HTR-8/SVneo (cell line): ENCODE measurements at places on chromosomes 6 and 20.

DNA sequence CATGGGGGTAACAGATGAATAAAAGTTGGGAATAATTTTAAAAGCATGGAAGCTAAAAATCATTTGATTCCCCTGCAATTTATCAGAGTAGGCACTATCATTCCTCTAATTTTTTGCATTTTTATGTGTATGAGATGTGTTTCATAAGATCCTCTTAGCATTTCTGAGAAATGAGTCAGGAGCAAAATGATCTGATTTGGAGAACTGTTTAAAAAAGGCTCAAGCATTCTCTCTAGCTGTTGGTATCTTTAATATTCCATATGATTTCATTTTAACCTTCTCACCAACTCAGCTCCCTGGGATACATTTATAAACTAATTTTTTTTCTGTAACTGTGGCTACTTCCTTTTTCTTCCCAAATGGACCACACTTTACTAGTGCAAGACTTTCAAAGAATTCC is 60.9 kb downstream of the MCHR2 start:
- DNase-seq = peak; percentile 38

DNA sequence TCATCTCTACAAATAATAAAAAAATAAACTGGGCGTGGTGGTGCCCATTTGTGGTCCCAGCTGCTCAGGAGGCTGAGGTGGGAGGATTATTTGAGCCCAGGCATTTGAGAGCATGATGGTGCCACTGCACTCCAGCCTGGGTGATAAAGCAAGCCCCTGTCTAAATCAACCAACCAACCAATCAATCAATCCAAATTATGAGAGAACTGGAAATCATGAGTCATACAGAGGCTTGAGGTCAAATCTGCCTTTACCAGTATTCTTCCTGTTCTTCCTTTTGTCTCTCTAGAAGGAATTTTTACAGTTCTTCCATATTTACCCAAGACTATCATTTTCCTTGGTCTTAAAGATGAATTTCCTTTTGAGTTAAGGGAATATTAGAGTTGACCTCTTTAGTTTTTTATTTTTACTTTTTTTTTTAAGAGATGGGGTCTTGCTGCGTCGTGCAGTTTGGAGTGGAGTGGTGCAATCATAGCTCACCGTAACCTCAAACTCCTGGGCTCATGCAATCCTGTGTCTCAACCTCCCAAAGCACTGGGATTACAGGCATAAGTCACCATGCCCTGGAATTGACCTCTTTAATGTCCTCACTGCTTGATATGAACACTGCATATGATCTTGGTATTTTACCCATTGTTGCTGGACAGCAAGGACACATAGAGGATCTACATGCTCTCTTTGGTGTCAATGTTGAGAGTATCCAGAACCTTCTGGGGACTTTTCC is 44.1 kb upstream of the TXNDC5 start:
- no peak for DNase-seq

DNA sequence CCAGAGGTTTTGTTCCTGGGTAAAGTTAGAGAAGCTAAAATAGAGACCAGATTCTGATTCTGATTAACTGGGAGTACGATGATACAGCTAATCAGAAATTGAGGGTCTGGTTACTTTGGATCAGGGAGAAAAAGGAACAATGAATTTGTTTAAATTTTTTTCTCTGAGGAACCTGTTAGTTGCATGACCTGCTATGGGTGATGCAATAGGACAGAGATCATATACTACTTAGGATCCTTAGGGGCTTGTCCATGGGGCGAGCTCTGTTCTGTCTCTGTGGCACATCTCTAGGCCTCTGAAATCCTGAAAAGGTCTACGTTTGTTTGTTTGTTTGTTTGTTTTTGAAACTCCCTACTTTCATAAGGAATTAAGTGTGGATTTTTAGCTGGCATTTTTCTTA is 166.1 kb upstream of the LAMP5 start:
- DNase-seq = no peak

DNA sequence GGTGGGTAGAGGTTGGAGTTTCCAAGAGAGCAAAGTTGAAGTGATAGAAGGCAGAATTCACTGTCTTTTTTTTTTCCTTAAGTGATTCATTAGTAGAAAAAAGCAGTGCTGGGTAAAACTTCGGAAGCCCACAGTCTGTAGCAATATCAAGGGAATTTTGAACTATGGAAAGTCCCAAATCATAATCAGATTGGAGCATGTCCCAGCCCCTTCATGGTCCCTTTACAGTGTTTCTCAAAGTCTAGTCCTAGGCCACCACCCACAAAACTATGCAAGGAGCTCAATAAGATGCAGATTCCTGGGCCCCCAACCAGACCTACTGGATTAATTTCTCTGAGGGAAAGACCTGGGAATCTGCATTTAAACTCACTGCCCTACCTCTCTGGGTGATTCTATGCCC is 22.6 kb downstream of the NEDD9 start:
- no peak for DNase-seq

DNA sequence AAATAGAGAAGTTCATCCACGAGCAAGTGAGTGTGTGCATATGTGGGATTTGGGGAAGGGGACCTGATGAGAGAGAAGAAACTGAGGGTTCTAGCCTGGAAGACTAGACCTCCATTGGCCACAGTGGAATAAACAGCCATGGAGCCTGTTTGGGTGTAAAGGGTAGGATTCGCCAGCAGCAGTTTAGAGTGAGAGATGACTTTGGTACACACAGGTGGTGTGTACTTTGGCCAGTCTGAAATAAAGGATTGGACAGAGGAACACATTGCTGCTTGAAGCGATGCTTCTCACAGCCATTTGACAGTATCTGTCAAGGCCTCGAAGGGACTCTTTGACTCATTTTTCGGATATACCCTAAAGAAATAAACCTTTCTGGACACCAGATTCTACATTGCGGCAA is 29.2 kb downstream of the PLEKHG1 start:
- DNase-seq = no peak

DNA sequence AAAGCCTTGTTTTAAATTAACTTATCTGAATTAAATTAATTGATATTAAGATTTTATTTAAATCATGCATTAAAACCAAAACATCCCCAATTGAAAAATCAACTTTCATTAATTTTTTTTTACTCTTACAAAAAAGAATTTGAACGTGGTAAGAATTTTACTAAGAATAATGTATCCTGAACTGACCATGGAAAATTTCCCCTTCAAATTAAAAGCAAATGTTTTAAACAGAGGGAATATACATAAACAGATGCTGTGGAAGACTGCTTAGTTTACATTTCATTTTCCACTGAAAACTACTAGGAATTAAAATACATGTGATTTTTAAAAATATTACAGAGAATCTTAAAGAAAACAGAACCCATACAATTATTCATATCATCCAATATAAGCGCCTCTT is 2.3 kb downstream of the RNF24 start:
- no peak for DNase-seq
